Fibroblast of villous mesenchyme (primary cell): ENCODE measurements at places on chromosomes 4 and X.

- peak; percentile 1 for DNase-seq
These were observed 1165.9 kb upstream of the TENM3 start for GRCh38 chr4:181077341-181077740.

DNA sequence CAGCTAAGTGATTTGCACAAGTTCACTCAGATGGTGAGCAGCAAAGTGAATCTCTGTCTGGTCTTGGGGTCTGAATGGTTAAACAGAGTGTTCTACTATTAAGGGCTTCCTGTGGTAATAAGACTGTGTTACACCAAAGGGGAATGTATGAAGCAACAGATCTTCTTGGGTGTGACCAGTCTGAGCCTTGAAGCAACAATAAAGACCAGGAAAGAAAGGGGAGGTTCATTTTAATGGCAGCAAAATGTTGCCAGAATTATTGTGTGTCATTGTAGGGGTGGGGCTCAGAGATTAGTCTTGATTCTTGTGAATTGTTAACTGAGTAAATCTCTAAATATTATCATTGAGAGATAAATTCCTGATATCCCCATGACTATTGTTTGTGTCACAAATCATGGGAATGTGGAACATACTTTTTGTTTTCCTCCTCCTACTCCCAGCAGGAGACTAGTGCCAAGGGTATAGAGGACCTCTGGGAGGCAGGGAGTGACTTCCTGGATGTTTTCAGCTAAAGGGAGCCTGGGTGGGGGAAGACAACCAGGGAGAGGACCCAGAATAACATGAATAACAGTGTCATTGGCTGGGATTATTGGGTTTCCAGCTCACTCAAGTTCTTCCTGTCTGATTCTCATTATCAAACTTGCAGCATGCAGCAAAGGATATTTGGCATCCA is 141.4 kb upstream of the PAK3 start:
- DNase-seq: peak; percentile 1

DNA sequence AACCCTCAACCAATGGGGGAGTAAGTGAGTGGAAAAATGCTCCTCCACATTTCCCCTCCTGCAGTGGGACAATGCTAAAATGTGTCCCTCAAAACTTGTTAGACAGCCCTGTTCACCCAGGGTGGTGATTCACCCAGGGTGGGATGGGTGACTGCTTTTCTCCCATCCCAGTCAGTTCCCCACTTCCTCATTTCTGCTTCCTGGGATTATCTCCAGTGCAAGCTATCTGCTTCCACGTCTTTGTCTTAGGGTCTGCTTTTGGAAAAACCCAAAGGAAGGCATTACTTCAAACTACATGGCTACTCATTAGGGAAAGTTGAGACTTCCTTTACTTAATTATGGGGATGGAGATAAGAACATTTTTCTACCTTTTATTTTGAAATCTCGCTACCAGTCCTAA is 45.5 kb downstream of the ETNPPL start:
- no peak for DNase-seq

DNA sequence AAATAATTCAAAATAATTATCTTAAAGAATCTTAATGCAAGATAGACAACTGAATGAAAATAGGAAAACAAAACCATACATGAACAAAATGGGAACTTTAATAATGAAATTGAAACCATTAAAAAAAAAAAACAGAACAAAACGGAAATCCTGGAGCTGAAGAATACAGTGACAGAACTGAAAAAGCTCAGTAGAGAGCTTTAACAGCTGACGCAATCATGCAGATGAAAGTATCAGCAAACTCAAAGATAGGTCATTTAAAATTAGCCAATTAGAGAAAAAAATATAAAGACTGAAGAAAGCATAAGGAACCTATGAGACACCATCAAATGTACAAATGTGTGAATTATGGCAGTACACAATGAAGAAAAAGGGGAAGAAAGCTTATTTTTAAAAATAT is 18.8 kb downstream of the SLC25A31 start:
- DNase-seq: no peak

- peak; percentile 51 for DNase-seq
These were observed 17.0 kb downstream of the PDGFC start for GRCh38 chr4:156954587-156954986.

- no peak for DNase-seq
These were observed 72.7 kb downstream of the MTMR1 start for GRCh38 chrX:150765782-150766350.

DNA sequence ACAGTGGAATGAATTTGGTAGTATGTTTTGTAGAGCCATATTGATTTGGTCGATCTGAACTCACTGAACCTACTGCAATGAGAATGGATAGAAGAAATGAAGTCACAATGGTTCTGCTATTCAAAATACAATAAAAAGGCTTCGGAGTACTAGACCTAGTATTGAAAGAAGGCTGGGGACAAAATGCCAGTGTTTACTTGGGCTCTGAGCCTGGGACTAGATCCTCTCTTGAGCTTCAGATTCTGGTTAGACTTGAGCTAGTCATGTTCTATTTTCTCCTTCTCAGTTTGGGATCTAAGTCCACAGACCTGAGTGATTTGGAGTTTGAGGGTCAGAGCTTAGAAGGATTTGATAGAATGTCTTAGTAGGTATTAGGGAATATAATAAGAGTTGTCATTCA is 9.9 kb downstream of the INTS12 start:
- no peak for DNase-seq

DNA sequence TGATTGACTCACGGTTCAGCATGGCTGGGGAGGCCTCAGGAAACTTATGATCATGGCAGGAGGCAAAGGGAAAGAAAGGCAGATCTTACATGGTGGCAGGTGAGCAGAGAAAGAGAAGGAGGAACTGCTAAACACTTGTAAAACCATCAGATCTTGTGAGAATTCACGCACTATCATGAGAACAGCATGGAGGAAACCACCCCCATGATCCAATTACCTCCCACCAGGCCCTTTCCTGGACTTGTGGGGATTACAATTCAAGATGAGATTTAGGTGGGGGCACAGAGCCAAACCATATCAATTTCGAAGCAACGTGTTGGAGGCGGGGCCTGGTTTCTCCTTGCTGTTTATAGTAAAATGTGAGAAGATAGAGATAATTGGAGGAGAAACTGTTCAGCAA is 167.4 kb downstream of the GABRB1 start:
- DNase-seq: no peak

GRCh38 chr4:7436256-7436655 is 1.5 kb upstream of the PSAPL1 start:
- DNase-seq: no peak

- DNase-seq: no peak
These were observed 297.0 kb upstream of the PUDP start for GRCh38 chrX:7444967-7445366.

- no peak for DNase-seq
These were observed 98.6 kb upstream of the NR3C2 start for GRCh38 chr4:148540622-148541326.

DNA sequence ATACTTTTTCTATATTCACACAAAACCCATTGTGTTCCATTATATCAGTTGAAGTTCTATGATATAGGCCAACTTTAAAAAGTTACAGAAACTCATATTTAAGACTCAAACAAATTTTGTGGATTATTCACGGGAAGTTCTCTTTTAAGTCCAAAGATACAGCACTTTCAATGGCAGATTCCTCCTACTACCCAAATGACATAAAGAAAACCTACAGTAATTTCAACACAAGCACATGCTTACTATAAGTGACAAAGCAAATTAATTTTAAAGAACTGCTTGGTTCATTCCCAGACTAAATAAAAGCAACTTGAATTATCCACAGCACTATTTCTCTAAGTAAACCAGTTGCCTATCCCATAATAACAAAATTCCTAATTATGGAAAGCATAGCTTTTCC is 4.1 kb downstream of the PPA2 start:
- DNase-seq: no peak

- peak; percentile 83 for DNase-seq
These were observed 7.5 kb downstream of the ADGRA3 start for GRCh38 chr4:22508376-22508775.

DNA sequence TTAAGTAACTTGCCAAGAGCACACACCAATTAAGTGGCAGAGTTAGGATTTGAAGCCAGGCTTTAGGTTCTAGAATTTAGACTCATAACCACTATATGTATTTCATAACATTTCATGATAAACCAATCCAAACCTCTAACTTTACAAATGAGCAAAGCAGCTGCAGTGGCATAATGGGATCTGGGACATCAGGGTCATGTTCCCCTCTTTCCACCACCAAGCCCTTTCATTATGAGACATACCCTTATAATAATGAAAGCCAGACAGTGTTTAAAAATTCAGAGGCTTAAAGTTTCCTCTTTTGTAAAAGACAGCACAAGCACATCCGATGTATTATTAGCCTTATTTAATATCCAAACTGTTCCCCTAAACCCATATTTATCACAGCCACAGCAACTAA is 28.3 kb upstream of the AMELX start:
- no peak for DNase-seq

- DNase-seq: no peak
These were observed 89.1 kb downstream of the ARHGAP10 start for GRCh38 chr4:147820975-147821374.
